Stimulated activated naive B cell treated with anti-CD40 and anti-IgM and Interleukin-4, amounts not matched to agents 10 μg/mL and 1 μg/mL and 100 μg/mL, for 72 hours (primary cell): ENCODE measurements at places on chromosomes 12 and 14.

- H3K27ac ChIP-seq: no peak overlapping the region
- peaks cover 38% of the 10 kb centered on the region for H3K27me3 ChIP-seq
- DNase-seq: no peak
Observed at GRCh38 chr14:69493791-69494190, 9.3 kb downstream of the PLEKHD1 start.

DNA sequence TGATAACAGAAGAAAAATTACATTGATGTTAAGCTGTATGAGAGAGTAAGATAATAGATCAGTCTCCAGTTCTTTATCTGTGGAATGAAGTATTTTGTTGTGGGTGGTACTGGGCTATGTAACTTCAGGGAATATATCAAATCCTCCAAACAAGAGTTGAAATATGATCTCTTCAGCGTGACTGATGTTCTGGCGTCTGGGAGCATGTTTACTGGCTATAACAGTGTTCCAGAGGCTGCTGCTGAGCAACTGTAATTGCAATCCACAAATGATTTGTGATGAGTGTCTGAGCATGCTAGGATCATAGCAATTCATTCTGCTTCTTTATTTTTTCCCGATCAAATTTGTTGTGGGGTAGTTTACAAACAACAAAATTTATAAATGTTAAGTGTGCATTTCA, 18.6 kb upstream of the CCDC198 start:
- no peak overlapping the region for H3K27ac ChIP-seq
- DNase-seq: no peak
- no peaks in the 10 kb centered on the region for H3K27me3 ChIP-seq
- no peaks in the 10 kb centered on the region for H3K4me1 ChIP-seq

DNA sequence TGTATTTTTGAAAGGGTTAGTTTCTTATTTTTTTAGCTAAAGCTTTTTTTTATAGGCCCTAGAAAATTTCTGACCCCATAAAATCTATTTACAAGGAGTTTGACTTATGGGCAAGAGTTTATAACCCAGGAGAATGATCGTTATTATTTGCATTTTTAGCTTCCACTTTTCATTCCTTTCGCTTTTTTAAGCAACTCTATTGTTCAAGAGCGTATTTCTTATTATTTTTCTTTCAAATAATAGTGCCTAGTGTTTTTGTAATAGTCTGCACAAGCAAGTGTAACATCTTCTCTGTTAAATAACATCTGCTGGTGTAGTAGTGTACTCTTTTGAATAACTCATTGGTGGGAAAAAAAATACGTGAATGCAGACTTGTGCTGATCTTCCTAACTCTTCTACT, 216.3 kb downstream of the ERC1 start:
- no peak for DNase-seq
- H3K4me3 ChIP-seq: no peak overlapping the region
- H3K4me1 ChIP-seq: peaks cover 17% of the 10 kb centered on the region
- no peaks in the 10 kb centered on the region for H3K27me3 ChIP-seq

GRCh38 chr14:73740618-73741326, 26.6 kb upstream of the PNMA1 start:
- no peak for DNase-seq
- peak overlapping the region; percentile 63 for H3K4me3 ChIP-seq
- peak overlapping the region; percentile 51 for H3K27ac ChIP-seq
- no peaks in the 10 kb centered on the region for H3K27me3 ChIP-seq
- H3K36me3 ChIP-seq: peaks cover 34% of the 10 kb centered on the region

GRCh38 chr12:49923880-49924556, 20.3 kb upstream of the FAIM2 start:
- no peak for DNase-seq
- no peak overlapping the region for H3K4me3 ChIP-seq
- no peak overlapping the region for H3K27ac ChIP-seq
- H3K36me3 ChIP-seq: no peaks in the 10 kb centered on the region
- H3K4me1 ChIP-seq: no peaks in the 10 kb centered on the region

- H3K4me1 ChIP-seq: no peaks in the 10 kb centered on the region
- no peak overlapping the region for H3K27ac ChIP-seq
- no peaks in the 10 kb centered on the region for H3K36me3 ChIP-seq
- no peak overlapping the region for H3K4me3 ChIP-seq
- DNase-seq: no peak
Observed at GRCh38 chr14:79583738-79584408, 627.4 kb downstream of the DIO2 start.

GRCh38 chr12:131456301-131457027, 254.4 kb upstream of the SFSWAP start:
- H3K4me3 ChIP-seq: no peak overlapping the region
- no peak for DNase-seq
- no peak overlapping the region for H3K27ac ChIP-seq
- H3K27me3 ChIP-seq: peaks cover 52% of the 10 kb centered on the region

DNA sequence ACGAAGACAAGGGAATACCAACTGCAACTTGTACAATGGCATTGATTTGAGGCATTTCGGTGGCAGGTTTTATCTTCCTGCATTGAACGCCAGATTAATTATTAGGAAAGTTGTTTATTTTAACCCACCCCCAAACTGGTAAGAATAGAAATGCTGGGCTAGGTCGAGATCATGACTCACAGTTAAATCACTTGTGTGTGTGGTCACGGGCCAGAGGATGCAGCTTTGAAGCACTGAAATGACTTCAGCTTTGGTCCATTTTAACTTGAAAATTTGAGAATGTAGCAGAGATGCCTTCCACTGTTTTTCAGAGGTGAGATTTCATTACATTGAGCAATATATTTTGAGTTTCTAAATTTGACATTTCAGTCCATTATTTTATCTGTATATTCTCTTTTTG, 23.6 kb upstream of the KCNH3 start:
- no peaks in the 10 kb centered on the region for H3K27me3 ChIP-seq
- DNase-seq: no peak
- no peak overlapping the region for H3K4me3 ChIP-seq
- peaks cover 13% of the 10 kb centered on the region for H3K4me1 ChIP-seq
- no peak overlapping the region for H3K27ac ChIP-seq
- H3K36me3 ChIP-seq: peaks cover 2% of the 10 kb centered on the region

- H3K27ac ChIP-seq: no peak overlapping the region
- DNase-seq: no peak
- H3K4me3 ChIP-seq: no peak overlapping the region
- peaks cover 56% of the 10 kb centered on the region for H3K4me1 ChIP-seq
- H3K27me3 ChIP-seq: no peaks in the 10 kb centered on the region
Observed at GRCh38 chr14:64919618-64920017, 5.4 kb downstream of the CHURC1 start.

GRCh38 chr12:94660436-94660835, 10.1 kb upstream of the TMCC3 start:
- no peaks in the 10 kb centered on the region for H3K27me3 ChIP-seq
- DNase-seq: no peak
- peaks cover 35% of the 10 kb centered on the region for H3K36me3 ChIP-seq
- H3K27ac ChIP-seq: no peak overlapping the region
- peaks cover 13% of the 10 kb centered on the region for H3K4me1 ChIP-seq

GRCh38 chr12:69570545-69571399, 14.5 kb upstream of the CCT2 start:
- peaks cover 33% of the 10 kb centered on the region for H3K36me3 ChIP-seq
- H3K4me1 ChIP-seq: no peaks in the 10 kb centered on the region
- no peak overlapping the region for H3K27ac ChIP-seq
- no peaks in the 10 kb centered on the region for H3K27me3 ChIP-seq
- peak; percentile 23 for DNase-seq
